Mesenteric fat pad (tissue), 1 donor: ENCODE measurements at places on chromosomes 12 and 14. TPM values are rescaled to one million over a fixed set of nuclear protein-coding genes. Genes with fewer than 3 reads are reported as not detected.
A peak's percentile ranks its signal among the peaks of the same experiment; 100 is the strongest.

DNA sequence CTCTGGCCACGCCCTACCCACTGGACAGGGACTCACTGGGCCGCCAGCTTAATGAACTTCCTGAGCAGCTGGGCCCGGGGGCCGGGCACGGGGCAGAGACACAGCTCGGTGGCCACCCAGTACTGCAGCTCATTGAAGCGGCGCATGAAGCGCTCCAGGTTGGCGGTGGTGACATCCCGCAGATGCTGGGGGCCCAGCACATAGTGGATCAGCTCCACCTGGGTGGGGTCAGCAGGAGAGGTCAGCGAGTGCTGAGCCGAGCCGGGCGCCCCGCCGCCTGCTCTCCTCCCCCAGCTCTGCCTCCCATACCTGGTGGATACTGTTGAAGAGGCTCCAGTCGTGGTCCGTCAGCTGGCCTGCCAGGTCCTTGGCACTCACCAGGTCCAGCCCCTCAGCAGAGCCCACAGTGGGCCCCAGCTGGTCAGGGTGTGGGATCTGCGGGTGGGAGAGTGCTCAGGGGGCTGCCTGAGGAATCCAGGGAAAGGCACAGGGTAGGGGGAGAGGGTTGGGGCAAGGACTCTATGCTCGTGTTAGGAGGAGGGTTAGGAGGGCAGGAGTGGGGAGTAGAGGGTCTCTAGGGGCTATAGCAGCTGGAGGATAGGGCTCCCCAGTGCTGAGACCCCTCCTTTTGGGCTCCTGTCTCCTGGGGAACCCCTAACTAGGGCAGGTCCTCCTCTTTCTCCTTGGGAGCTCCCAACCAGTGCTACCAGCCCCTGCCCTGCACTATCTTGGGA, 15.5 kb upstream of the ENDOU start:
- no peak for DNase-seq

- no peak for DNase-seq
Observed at GRCh38 chr12:57868851-57869268, 22.3 kb upstream of the CTDSP2 start.

DNA sequence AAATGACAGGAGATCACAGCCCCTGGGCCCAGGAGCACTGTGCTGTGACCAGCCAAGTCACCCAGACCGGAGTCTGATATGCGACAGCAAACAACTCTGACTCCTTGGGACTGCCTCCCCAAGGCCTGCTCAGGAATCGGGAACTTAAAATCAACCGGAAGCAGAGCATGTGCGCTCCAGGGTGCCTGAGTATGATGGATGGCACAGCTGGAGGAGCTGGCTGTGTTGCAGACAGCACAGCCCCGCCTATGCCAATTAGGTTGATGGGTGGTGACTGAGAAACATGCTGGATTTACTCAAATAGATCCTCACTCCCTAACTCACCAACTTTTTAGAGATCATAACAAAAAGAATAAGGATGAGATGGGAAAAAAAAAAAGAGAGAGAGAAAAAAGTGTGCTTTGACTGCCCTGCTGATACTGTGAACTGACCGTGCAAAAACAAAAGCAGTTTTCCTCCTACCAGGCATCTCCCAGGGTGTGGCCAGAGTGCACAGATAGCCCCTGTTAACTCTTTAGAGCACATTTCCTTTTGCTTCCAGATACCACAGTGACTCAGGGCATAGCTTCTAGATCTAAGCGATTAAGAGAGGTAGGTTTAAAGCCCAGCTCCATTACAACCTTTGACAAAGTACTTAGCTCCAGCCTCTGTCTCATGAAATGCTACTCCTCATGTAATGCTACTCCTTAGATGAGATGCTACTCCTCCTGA, 27.4 kb upstream of the STON2 start:
- DNase-seq, result no peak

The BBOF1 gene
- 3.1 TPM for total RNA-seq

DNA sequence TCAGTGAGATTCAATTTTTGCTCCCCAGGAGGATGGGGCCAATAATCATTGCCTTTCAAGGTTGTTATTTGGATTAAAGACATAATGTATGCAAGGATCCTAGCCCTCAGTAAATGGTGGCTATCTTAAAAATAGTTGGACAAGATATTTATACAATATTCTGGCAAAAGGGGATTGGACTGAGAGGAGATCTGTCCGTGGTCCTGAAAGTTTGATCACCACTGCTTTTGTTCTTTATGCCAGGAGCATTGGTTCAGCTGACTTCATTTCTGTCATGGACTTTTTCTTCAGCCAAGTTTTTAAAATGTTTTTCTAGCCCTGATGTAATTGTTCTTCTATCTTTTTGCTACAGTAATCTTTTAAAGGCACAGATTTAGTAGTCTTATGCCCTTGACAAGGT, 70.2 kb upstream of the TCL1A start:
- no peak for DNase-seq

DNA sequence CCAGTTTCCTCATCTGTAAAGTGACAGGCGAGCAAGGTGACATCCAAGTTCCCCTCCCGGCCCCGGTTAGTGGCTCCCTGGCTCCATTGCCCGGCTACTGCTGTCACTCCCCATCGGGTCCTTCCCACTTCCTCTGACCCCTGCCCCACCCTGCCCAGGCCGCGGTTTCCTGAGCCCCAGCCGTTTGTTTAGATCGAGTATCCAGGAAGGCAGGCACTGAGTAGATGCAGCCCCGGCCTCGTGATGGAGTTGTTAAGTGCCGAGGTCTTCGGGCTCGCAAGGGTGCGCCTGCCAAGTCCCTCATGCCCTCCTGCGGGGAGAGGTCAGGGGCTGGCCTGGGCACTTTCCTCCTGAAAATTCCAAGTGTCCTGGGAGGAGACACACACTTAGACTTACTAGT, 55.4 kb downstream of the TEAD4 start:
- DNase-seq, result no peak

GRCh38 chr14:104680806-104681688, 8.4 kb upstream of the INF2 start:
- no peak for DNase-seq

DNA sequence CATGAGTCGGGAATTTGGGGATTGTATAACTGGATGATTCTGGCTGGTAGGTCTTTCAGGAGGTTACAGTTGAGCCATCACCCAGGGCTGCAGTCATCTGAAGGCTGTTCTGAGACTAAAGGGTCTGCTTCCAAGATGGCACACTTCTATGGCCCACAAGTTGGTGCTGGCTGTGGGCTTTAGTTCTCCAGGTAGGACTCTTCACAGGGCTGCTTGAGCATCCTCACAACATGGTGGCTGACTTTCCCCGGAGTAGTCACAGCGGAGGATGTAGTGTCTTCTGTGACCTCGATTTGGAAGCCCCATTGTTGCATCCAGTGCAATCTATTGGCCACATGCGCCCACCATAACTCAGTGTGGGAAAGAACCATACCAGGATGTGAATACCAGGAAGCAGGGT, 14.4 kb downstream of the PHETA1 start:
- DNase-seq, result no peak

GRCh38 chr14:51225751-51226150, 14.3 kb upstream of the TMX1 start:
- DNase-seq, result no peak

The OTX2 gene
- total RNA-seq, result not detected

DNA sequence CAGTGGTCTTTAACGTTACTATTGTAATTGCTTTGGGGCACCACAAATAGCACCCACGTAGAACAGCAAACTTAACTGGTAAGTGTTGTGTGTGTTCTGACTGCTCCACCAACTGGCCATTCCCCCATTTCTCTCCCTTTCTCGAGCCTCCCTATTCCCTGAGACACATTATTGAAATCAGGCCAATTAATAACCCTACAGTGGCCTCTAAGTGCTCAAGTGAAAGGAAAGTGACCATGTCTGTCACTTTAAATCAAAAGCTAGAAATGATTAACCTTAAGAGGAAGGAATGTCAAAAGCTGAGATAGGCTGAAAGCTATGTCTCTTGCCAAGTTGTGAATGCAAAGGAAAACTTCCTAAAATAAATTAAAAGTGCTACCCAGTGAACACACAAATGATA, 22.3 kb downstream of the PPP1R13B start:
- DNase-seq, result no peak

- DNase-seq, result no peak
Observed at GRCh38 chr14:68569970-68570409, 222.9 kb downstream of the ZFP36L1 start.

GRCh38 chr12:230925-231671, 17.1 kb upstream of the SLC6A12 start:
- peak; percentile 35 for DNase-seq

DNA sequence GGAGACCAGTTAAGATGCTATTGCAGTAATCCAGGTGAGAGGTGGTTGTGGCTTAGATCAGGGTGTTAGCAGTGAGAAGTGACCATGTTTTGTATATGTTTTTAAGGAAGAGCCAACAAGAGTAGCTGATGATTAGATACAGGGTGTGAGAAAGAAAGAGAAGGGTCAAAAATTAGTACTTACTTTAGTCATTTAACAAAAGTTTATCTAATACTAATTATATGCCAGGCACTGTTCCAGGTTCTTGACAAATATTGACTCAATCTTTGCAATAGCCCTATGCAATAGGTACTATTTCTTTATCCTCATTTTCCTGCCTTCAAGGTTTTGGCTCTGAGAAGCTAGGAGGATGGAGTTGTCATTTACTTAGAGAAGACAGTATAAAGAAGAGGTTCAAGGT, 70.2 kb downstream of the SSPN start:
- DNase-seq, result no peak

DNA sequence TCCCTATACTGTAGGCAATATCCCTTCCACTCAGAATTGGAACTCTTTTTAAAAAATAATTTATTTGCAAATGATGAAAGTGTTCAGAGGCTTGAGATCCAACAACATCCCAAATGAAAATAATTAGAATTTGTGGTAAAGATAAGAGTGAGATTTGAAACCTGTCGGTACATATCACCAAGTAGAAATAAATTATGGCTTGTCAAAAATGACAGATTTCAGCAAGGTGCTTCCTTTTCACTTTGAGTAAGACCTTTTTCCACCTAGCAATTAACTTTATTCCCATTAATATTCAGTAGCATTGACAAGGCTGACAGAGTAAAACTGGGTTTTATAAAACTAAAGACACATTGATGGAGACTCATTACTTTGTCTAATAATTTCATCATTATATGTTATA, 107.7 kb upstream of the PRKD1 start:
- no peak for DNase-seq

DNA sequence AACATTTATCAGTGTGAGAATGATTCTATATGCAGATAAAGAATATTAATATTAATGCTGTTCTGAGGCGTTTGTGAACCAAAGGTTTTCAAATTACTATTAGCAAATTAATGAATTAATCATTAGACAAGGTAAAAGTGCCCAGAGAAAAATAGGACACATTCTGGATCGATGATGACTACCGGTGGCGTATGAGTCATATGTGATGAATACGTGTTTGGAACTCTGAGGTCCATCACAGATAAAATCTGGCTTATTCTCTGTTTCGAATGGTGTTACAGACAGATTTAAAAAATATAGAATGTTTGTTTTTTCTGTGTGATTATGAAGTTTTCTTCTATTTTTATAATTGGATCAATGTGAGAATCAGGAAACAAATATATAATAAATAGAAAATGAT, 79.2 kb upstream of the RTL1 start:
- DNase-seq, result no peak

DNA sequence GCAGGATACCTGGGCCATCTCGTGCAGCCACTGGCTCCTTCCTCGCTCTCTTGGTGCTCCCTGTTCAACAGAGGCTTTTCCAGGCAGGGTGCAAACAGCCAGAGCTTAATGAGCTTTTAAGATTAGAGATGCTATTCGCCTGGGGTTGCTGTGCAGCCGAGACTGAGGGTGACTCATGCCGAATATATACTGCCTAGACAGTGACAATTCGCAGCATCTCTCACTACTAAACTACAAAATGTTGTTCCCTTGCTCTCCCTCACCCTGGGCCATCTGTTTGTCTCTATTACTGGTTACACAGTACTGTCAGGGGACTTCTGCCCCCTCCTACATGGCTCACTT, 26.0 kb upstream of the TESC start:
- no peak for DNase-seq

- DNase-seq, result no peak
Observed at GRCh38 chr14:51236314-51236713, 3.7 kb upstream of the TMX1 start.

The GLIPR1L1 gene
- not detected for total RNA-seq

GRCh38 chr12:93829016-93829415, 151.8 kb downstream of the CRADD start:
- DNase-seq, result no peak

DNA sequence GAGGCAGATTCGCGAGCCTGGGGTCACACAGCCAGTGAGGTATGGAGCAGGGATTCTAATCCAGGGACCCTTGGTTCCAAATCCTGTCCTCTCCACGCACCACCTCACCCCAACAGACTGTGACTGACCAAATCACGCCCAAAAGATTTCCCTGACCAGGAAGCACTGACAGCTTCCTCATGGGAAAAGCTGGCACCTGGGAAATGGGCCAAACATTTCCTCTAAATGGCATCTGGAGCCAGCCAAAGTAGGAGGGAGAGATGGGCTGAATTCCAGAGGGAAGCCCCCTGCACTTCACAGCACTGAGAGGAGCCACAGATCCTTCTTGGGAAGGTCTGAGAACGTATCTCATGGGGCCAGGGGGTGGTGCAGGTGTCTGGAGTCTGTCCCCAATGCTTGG, 28.8 kb downstream of the CCDC92 start:
- DNase-seq, result peak; percentile 60

DNA sequence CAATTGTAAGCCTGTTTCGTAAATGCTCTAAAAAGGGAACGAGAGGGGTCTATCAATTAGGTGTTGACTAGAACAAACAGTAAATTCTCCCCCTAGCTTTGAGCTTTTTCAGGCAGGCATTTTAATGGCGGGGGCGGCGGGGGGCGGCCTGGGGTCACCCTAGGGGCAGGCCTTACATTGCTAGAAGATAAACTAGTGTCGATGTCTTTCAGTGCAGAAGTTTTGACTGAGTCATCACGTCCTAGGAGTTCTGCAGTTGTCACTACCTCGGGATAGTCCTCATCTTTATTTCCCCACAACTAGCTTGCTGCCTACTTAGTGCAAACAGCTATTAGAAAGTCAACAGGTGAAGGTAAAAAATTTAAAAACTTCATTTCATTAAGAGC, 1.6 kb downstream of the ATP6V1D start:
- DNase-seq, result no peak

DNA sequence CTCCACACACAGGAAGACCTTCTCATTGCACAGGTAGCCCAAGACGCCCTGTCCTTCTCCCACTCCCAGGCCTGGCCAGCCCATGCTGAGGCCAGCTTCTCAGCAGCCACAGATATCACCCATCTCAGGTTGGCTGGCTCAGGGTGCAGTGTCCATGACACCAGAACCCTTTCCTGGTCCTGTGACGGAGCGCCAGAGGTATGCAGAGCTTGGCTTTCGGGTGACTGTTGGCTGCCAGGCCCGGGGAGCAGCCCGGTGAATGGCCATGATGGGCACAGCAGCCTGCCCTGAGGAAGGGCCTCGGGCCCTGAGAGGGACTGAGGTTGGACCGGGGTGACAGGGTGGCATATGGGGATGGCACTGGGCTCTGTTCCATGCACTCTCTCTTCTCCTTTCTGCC, 173.4 kb downstream of the TSPAN9 start:
- DNase-seq, result no peak

DNA sequence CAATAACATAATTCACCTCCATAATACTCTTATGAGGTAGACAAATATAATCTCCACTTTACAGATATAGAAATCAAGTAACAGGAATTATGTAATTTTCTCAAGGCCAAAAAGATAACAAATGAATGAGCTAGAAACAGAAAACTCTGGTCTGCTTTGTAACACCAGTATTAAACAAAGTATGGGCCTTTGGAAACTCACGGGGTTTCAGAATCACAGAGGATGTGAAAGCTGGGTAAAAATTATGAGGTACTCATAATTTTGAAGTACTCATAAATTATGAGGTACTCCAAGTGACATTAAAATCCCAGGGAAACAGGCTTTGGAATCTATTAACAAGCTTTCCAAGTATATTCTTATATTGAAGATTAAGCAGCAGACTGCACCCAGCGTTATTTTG, 140.2 kb downstream of the MED13L start:
- DNase-seq, result no peak

The ERP27 gene
- total RNA-seq, result 0.87 TPM
